ENCODE measurements at places on chromosomes 2 and 18.

GRCh38 chr2:212314680-212315079 lies 223.9 kb downstream of the ERBB4 start:
- no peak for DNase-seq

GRCh38 chr18:11146947-11147345 lies 2.4 kb downstream of the PIEZO2 start:
- no peak for DNase-seq

DNA sequence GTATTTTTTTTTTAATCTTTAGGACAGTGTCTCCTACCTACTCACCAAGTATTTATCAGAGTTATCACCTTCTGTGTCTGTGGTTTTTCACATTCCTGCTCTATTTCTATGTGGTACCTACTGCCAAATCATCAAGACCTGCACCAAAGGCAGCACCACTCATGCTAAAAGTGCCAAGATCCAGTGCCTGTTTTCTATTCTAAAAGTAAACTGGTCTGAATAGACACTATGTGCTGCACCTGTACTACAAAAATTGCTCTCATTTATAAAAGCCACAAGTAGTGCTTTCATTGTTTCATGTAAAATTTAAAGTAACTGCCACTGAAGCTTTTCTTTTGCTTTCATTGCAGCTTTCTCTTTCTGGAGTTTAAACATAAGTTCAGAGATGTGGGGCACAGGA lies 103.9 kb upstream of the GULP1 start:
- no peak for DNase-seq

DNA sequence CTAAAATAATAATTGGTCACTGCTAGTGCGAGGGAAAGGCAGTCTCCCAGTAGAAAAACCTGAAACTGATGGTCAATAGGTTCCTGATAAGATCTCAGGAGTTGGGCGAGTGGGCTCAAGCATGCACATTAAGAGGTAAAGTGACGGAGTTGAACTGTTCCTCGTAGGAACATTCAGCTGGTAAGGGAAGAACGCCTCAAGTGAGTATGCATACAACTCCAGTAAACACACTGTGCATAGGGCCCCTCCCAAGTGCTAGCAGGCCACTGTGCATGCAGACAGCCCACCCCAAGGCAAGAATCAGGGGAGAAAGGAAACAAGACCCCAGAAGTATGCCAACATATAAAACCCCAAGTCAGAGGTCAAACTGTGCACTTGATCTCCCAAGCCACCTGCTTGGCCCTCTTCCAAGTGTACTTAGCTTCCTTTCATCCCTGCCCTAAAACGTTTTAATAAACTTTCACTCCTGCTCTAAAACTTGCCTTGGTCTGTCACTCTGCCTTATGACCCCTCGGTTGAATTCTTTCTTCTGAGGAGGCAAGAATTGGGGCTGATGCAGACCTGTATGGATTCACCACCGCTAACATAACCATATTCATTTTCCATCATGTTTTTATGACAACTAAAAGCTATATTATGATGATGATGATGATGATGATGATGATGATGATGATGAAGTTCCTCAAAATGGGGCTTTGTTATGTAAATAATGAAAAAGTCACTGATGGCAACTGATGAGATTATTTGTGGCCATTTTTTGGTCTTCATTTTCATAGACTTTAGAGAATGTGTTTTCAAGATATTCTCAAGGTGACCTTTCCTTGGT lies 118.0 kb upstream of the RAB27B start:
- no peak for DNase-seq

GRCh38 chr2:223943561-223944008 lies 1.6 kb downstream of the WDFY1 start:
- DNase-seq = no peak

- no peak for DNase-seq
Observed at GRCh38 chr2:16763493-16763899, 97.9 kb upstream of the CYRIA start.

- no peak for DNase-seq
Observed at GRCh38 chr2:187519419-187520120, 34.7 kb downstream of the TFPI start.

GRCh38 chr2:16215902-16216557 lies 275.7 kb downstream of the MYCN start:
- DNase-seq = no peak

- DNase-seq = no peak
Observed at GRCh38 chr18:46591783-46592391, 65.1 kb downstream of the LOXHD1 start.
